Caki2 (cell line): ENCODE measurements at places on chromosomes 12 and 14.

GRCh38 chr14:68815298-68816182, 22.7 kb upstream of the ZFP36L1 start:
- DNase-seq: no peak

GRCh38 chr14:97697772-97698171, 900.6 kb downstream of the VRK1 start:
- DNase-seq: no peak

DNA sequence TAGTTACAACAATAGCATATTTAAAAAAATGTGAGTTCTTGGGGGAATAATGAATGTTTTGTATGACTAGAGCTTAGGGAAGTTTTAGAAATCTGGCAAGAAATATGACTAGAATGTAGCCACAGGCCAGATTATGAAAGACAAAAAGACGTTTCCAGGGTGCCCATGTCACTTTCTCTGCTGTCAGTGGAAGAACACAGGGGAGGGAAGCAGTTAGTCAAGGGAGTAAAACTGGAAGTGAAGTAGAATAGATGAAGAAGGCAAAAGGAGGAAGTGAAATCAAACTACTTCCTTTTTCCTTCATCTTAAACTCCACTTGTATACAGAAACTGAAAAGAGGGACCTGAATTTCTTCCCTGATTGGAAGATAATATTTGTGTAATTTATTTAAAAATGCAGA, 81.2 kb upstream of the ATP2B1 start:
- DNase-seq: no peak

- DNase-seq: no peak
Observed at GRCh38 chr12:45042599-45042998, 8.3 kb downstream of the DBX2 start.

- DNase-seq: no peak
Observed at GRCh38 chr12:115818973-115819372, 458.5 kb downstream of the MED13L start.

- no peak for DNase-seq
Observed at GRCh38 chr14:104106471-104106991, 21.0 kb downstream of the ASPG start.

DNA sequence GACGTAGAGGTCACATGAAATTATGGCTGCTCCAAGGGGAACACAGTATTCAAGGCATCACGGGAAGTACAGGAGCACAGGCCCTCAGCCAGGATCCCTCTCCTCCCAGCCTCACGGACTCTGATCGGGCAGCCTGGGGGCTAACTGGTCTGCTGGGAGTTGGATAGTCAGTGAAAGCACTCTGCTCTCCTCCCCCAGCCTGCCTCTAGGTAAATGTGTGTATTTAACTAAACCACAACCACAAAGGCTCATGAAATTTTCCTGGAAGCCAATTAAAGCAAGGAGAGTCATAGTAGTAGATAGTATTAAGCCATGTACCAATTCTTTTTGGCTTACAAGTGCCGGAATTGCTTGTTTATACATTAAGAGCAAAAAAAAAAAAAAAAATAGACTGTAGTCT, 254.3 kb downstream of the MSRB3 start:
- peak; percentile 69 for DNase-seq
